ENCODE measurements at places on chromosomes 4 and X. TPM values are rescaled to one million over a fixed set of nuclear protein-coding genes. Genes with fewer than 3 reads are reported as not detected.

The GAGE1 gene
- 0.49 TPM for total RNA-seq

The HDX gene
- total RNA-seq = 3.8 TPM

The FANCB gene
- total RNA-seq = 8.0 TPM

The DKK2 gene
- total RNA-seq = 6.4 TPM

The PPEF2 gene
- total RNA-seq = not detected

The CXorf49 gene
- not detected for total RNA-seq

The PSAPL1 gene
- total RNA-seq = not detected

The LONRF3 gene
- total RNA-seq = 22.5 TPM

The CYSLTR1 gene
- 5.4 TPM for total RNA-seq

The SSX2 gene
- total RNA-seq = not detected

The ZNF157 gene
- 0.63 TPM for total RNA-seq

The SERPINA7 gene
- not detected for total RNA-seq

The GLRB gene
- 1.8 TPM for total RNA-seq

The RASGEF1B gene
- 30.9 TPM for total RNA-seq

The AFAP1 gene
- 34.1 TPM for total RNA-seq

The TMEM144 gene
- total RNA-seq = 16.4 TPM

The MSX1 gene
- 4.0 TPM for total RNA-seq

The GRIA3 gene
- 2.0 TPM for total RNA-seq

The USP26 gene
- total RNA-seq = not detected

The ACE2 gene
- total RNA-seq = 3.6 TPM

The ARX gene
- not detected for total RNA-seq

The H2BW2 gene
- not detected for total RNA-seq

The VCX gene
- total RNA-seq = not detected

The C4orf51 gene
- not detected for total RNA-seq

The CRMP1 gene
- 24.4 TPM for total RNA-seq

The LPAR4 gene
- 2.2 TPM for total RNA-seq

The EIF2S3 gene
- total RNA-seq = 138 TPM

The TMEM165 gene
- 184 TPM for total RNA-seq

The POLN gene
- 3.3 TPM for total RNA-seq

The CPZ gene
- total RNA-seq = 2.0 TPM

The NIPAL1 gene
- 4.9 TPM for total RNA-seq

The RASL11B gene
- 1.0 TPM for total RNA-seq

The SYP gene
- 5.6 TPM for total RNA-seq

The EXOC1L gene
- not detected for total RNA-seq

The NXT2 gene
- 9.5 TPM for total RNA-seq
